Stimulated activated naive CD4-positive, alpha-beta T cell (primary cell): ENCODE measurements at places on chromosomes 16 and 17.

GRCh38 chr16:87635541-87636049 lies 33.3 kb downstream of the JPH3 start:
- DNase-seq, result peak; percentile 68

- no peak for DNase-seq
These were observed 6.6 kb downstream of the CTF1 start for GRCh38 chr16:30903002-30903401.

GRCh38 chr16:14309001-14309886 lies 238.1 kb downstream of the MRTFB start:
- peak; percentile 77 for DNase-seq

DNA sequence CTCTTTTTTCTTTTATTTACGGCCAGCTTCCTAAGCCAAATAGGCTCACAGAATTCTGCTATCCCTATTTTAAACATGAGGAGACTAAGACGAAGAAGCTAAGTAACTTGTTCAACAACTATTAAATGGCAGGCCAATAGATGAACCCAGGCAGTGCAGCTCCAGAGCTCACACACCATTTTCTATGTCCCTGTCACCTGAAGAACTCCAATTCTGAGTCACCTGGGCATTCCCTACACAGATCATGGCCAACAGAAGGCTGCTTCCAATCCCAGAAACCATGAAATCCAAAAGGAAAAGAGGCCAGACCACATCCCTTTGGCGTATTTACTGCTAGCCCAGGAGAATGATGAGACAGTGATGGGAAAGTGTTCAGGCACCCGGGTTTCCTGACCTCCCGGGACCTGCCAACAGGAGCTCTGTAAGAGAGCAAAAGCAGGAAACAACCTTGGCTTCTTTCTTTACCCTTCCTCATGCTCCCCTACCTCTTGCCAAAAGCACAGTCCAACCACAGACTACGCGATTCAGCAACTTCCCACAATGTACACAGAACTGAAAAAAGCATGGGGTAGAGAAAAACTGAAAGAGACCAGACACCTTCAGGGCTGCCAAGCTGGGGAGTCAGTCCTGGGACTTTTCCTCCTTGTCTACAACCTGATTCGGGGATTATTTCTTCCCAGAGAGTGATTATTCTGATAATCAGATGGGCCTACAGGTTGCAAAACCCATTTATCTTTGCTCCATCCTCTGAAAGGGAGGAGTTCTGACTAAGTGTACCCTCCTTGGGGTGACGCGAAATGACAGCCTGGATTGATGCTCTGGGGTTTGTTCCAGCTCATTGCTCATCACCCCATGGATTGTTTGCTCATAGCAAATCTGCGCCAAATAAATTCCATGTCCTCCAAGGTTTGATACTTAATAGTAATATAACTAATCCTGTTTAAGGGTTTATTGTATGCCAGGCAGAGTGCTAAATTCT lies 47.8 kb upstream of the HAS3 start:
- no peak for DNase-seq

GRCh38 chr17:14744761-14745473 lies 444.0 kb downstream of the HS3ST3B1 start:
- DNase-seq, result no peak

DNA sequence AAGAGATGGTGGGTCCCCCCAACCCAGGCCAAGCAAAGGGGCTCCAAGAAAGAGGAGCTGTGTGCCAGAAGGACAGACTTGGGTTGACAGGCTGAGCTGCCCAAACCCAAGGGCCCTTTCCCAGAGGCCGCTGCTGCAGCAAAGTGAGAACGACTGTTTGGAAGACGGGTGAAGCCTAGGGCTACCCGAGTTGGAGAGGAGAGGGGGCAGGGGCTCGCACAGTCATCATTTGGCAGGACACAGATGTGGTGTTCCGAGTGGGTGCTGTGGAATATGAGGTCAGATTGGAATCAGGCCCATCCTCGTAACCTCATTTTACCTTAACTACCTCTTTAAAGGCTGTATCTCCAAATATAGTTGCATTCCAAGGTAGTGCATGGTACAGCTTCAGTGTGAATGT lies 5.3 kb upstream of the MFAP4 start:
- DNase-seq, result no peak

DNA sequence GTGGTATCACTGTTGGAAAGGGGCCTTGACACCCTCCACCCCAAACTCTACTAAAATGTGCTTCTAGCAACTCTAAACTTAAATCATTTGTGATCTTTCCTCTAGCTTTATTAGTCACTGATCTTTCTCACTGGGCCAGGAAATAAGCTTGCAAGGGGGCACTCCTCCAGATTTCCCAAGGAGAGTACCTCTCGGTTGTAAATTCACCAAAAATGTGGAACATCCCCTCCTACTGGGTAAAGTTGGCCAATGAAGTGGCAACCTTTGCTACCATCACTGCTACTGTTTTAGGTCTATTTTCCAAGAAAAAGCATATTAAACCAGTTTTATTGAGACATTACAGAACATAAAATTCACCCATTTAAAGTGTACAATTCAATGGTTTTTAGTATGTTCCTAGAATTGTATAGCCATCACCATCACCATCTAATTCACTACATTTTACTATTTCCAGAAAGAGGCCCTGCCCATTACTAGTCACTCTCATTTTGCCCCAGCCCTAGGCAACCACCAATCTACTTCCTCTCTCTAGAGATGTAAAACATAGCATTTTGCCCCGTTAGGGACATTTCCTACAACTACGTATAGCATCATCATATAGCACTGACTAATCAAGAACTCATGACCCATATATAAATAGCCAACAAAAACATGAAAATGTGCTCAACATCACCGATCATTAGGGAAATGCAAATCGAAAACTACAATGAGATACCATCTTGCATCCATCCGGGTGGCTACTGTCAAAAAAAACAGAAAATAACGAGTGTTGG lies 44.6 kb upstream of the ADCY9 start:
- DNase-seq, result no peak

GRCh38 chr17:16314189-16314588 lies 39.1 kb downstream of the CENPV start:
- no peak for DNase-seq

- DNase-seq, result no peak
These were observed 243.3 kb downstream of the MSI2 start for GRCh38 chr17:57499648-57500049.

DNA sequence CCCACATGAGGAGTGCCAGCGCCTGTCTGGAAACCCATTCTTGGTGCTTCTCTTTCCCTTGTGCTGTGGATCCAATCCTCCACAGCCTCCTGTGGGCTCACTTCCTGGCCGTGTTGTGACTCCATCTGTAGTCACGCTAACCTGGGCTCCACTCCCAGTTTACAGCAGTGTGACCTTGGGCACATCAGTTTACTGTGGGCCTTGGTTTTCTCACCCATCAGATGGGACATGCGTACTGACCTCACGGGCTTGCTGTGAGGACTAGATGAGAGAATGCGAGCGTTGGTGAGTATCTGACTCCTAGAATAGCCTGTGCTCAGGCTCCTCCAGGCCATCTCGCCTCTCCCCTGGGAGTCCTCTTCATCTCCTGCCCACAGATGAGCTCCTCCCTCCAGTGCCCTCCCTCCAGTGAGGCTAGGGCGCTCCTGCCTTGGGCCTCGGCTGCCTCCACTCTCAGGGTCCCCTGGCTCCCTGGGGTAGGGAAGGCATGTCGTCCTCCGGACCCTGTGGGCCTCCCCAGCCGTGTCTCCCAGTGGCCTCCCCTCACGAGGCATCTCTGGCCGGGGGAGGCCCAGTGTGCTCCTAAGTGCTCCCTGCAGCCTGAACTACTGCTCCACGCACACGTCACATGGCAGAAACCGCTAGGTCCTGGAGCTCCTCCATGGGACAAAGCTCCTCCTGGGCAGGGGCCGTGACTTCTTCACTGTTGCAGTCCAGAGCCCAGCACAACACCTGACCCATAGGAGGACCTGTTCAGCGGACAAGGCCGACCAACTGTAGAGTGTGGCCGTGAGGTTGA lies 5.2 kb upstream of the FOXJ1 start:
- no peak for DNase-seq

DNA sequence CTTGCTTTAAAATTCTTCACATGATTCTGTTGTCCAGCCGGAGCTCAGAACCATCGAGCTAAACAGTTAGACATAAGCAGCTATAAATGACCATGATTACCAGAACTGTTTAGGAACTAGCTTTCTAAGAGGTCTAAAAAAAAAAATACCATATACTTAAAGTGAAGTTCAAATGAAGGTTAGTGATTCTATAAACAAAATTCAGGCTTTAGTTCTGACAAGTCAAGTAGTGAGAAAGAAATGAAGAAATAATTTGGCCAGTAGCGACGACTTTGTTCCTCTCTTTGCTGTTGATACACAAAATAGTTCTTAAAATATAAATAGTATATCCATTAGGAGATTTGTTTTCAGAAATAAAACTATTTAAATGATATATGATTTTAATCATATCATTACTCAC lies 27.7 kb downstream of the ABCA8 start:
- DNase-seq, result no peak

DNA sequence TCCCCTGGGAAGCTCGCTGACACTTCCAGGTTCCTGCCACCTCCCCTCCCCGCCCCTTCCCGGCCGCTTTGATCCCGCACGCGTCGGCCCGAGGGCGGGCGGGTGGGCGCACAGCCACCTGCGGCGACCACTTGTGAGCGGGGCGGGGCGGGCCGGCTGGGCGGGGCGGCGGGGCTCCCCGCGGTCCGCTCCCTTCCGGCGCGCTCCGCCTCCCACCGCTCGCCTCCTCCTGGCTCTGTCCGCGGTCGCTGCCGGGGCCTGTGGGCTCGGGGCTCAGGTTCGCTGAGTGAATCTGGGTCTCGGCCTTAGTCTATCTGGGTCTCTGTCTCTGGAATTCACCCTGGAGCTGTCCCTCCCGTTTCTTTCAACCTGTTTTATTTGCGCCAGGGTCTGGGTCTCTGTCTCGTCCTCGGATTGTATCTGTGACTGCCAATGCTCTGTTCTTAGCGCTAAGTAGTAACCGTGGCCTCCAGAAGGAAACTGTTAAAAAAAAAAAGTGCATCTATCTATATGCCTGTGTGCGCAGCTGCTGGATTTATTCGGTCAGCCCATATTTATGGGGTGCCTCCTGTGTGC lies 2.7 kb upstream of the HES7 start:
- peak; percentile 27 for DNase-seq

- no peak for DNase-seq
These were observed 35.7 kb downstream of the GSE1 start for GRCh38 chr16:85648805-85649204.
